ENCODE measurements at places on chromosomes 11 and 22. TPM values are rescaled to one million over a fixed set of nuclear protein-coding genes. Genes with fewer than 3 reads are reported as not detected.
A peak's percentile ranks its signal among the peaks of the same experiment; 100 is the strongest.

The TRIM49 gene
- not detected for total RNA-seq

- DNase-seq, result peak; percentile 31
Observed at GRCh38 chr11:107859459-107860239, 1.1 kb upstream of the SLC35F2 start.

GRCh38 chr11:74870485-74870884, 78.4 kb downstream of the XRRA1 start:
- DNase-seq, result peak; percentile 16

GRCh38 chr11:886568-886967, 24.0 kb downstream of the CHID1 start:
- no peak for DNase-seq

- DNase-seq, result no peak
Observed at GRCh38 chr22:48556222-48556621, 1271.5 kb downstream of the BRD1 start.

The CATSPERZ gene
- total RNA-seq, result not detected

The APOA1 gene
- 0.23 TPM for total RNA-seq

- no peak for DNase-seq
Observed at GRCh38 chr11:58924230-58924629, 15.1 kb upstream of the GLYATL1 start.

The SLC29A2 gene
- 8.3 TPM for total RNA-seq

The CD248 gene
- 2.5 TPM for total RNA-seq

DNA sequence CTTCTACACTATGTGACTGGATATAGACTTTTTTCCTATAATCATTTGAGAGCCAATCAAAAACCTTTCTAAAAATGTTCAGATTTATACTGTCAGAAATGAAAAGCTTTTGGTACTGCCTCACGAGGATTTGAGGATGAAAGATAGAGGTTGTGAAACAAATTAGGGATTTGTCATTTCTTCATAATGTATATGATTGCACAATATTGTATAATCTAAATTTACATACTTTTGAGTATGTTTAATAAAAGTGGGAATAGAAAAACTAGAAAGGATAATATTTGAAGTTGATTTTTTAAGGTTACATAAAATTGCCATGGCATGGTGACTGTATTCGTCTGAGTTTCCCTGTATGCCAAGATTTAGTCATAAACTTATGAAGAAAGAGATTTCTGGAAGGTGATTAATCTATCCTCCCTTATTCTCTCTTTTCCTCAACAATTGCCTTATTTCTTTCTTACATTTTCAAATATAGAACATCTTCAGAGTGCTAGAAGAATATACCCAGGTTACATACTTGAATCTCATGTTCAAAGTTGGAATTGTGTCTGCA, 56.2 kb downstream of the CASP12 start:
- DNase-seq, result no peak

The CACNA1I gene
- total RNA-seq, result 8.4 TPM

DNA sequence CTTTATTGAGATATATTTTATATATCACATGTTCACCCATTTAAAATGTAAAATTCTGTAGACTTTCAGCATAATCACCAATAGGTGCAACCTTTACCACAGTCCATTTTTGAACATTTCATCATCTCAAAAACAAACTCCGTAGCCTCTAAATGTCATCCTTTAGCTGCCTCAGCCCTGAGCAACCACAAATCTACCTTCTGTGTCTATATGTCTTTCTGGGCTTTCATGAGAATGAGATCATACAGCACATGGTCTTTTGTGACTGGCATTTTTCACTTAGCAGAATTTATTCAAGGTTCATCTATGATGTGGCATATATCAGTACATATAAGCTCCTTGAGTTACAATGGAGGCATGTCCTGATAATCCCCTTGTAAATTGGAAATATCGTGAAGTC, 320.5 kb downstream of the ETS1 start:
- no peak for DNase-seq

- DNase-seq, result no peak
Observed at GRCh38 chr22:36595940-36596339, 67.0 kb upstream of the EIF3D start.

DNA sequence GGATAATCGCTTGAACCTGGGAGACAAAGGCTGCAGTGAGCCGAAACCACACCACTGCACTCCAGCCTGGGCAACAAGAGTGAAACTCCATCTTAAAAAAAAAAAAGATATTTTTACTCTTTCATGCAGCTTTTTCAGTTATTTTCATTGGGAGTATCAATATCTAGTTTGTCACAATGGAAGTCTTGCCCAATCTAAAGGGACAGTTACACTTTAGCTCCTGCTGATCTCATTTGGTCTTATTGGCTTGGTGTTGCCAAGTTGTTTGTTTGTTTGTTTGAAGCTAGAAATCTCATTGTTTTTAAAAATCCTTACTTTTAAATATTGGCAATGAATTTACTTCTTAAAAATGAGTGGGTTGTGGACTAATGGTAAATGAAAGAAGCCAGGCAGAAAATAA, 24.7 kb downstream of the CEP295 start:
- no peak for DNase-seq

- peak; percentile 37 for DNase-seq
Observed at GRCh38 chr22:26674211-26675190, 17.1 kb downstream of the MIAT start.

DNA sequence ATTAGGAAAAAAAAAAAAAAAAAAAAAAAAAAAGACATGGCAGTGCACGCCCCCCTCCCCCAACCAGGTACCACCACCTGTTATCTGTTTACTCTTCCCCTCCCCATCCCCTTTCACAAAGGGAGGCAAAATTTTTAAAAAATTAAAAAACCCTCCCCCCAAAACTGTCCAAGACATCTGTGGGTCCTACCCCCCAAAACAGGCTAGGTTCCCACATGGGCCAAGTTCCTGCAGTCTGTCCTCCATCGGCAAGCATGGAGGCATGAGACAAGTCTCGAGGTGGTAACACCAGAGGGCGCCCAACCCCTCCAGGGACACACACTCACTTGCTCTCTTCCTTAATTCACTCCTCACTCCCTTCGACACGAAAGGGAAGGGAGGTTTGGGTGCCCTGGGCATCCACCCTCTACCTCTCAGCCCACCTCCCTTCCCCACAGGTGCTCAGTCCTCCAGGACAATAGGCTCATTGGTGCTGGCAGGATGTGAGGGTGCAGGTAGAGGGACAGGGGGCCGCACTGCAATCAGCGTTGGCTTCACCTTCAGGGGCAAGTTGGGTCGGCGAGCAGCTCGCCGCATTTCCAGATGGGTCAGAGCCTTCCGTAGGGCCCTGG, 2.2 kb upstream of the TUT1 start:
- DNase-seq, result peak; percentile 90

Data from activated CD4-positive, alpha-beta T cell treated with anti-CD3 and anti-CD28 coated beads, Interleukin-2, amount 10 ng/mL, durations not matched to agents 7 days and 5 days (primary cell).